ENCODE measurements at places on chromosomes 3 and 15.

DNA sequence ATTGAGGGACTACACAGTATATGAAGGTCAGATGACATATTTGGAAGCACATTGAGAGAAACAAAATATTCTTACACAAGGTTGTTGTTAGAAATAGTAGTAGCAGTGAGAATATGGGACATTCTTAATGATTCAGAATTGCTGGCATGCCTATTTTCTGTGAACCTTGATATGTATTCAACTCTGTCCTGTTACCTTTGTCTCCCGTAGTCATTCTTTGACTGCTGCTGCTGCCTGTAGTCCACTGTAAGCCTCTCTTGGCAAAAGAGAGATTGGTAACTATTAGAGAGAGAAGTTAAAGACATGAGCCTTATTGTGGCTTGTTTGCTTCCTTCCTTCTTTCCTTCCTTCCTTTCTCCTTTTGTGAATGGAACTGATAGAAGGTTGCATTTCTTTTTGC lies 64.5 kb downstream of the TCF12 start:
- DNase-seq, result no peak

- no peak for DNase-seq
Measured at GRCh38 chr3:162738784-162739183, 1242.2 kb downstream of the OTOL1 start.

GRCh38 chr3:12729051-12729651 lies 29.9 kb downstream of the TMEM40 start:
- DNase-seq, result no peak

DNA sequence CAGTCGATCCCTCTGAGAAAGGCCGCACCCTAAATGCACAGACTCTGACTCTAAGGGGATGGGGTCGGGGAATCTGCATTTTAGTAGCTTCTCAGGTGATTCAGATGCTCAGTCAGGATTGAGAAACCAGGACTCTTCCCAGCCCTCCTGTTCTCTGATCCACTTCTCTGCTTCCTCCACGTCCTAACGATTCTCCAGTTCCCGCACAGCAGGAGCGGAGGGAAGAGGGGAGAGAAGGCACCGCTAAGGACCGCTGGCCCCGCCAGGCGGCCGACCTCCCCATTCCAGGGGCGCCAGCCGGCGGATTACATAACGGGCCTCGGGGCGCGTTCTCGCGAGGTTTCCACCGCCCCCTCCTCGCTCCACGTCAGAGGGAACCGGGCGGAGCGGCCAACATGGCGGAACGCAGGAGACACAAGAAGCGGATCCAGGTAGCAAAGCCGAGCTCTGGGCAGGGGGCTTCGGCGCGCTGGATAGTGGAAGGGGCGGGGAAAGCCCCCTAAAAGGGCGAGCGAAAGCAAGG lies at the start of gene SEC62:
SEC62 (plus strand) TSS at position 380 of the 523 bp plus-strand sequence; CDS start at position 396, 16 bp downstream.
- DNase-seq, result peak; percentile 96

GRCh38 chr3:3366386-3366785 lies 186.9 kb upstream of the CRBN start:
- DNase-seq, result no peak

GRCh38 chr15:35047528-35047927 lies 37.6 kb downstream of the NANOGP8 start:
- DNase-seq, result no peak

- DNase-seq, result peak; percentile 43
Measured at GRCh38 chr3:178439504-178439903, 96.7 kb upstream of the KCNMB2 start.

DNA sequence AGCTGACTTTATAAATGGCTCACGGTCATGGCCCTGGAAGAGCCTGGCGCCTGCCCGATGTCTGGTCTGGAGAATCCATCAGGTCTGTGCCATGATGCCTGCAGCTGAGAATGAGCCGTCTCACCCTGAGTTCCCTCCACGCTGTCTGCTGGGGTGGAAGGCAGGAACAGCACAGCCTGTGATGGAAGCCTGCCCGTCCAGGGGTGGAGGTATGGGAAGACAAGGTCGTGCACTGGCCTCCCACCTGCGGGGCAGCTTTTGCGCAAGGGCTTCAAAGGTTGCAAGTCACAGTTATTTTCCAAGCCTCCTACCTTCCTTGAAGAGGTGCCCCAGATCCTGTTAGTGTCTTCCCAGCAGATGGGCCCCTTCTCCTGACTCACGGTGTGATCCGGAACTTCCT lies 275.5 kb downstream of the FAM43A start:
- DNase-seq, result no peak

GRCh38 chr15:38589502-38589901 lies 24.9 kb upstream of the RASGRP1 start:
- no peak for DNase-seq

DNA sequence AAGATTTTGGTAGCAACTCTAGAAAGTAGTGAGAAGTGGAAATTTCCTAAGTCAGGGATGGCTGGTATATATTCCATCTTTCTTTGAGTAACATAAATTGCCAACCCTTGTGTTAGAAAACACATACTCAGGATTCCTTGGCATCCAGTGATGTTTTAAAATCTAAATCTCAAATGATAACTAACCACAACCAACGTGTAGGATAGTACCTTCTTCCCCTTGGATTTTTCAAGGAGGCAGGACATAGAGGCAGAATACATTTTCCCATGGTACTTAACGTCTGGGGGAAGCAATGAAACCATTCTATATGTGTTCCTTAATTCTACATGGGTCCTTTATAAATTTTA lies 93.4 kb downstream of the WDR76 start:
- no peak for DNase-seq

DNA sequence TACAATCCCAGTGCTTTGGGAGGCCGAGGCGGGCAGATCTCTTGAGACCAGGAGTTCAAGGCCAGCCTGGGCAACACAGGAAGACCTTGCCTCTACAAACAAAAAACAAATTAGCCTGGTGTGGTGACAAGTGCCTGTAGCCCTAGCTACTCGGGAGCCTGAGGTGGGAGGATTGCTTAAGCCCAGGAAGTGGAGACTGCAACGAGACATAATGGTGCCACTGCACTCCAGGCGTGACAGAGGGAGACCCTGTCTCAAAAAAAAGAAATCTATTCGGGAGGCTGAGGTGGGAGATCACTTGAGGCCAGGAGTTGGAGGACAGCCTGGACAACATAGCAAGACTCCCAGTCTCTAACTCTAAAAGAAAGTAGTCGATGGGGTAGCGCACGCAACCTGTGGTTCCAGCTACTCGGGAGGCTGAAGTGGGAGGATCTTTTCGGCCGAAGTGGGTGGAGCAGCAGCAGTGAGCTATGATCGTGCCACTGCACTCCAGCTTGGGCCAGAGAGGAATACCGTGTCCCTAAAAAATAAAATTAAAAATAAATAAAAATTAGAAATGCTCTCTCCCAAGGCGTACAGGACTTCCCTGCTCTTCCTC lies 775 bp downstream of the C3orf33 start:
- no peak for DNase-seq

GRCh38 chr3:124784686-124785382 lies 54.6 kb downstream of the UMPS start:
- no peak for DNase-seq

DNA sequence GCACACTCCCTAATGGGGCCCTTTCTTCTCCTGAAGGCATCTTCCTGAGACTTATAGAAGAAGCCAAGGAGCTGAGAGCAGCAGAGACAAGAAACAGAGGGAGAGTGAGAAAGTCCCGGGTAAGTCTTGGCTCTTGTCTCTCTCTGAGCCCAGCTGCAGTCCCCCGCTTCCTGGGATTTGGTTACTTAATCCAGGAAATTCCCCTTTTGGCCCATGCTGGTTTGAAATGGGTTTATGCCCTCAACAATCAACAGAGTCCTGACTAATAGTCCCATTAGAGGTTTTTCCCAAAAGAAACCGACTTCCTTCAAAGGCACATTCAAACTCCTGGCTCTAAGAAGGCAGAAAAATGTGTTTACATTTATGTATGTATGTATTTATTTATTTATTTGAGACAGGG lies 22.0 kb downstream of the TMEM158 start:
- DNase-seq, result no peak

GRCh38 chr3:194907811-194908210 lies 222.1 kb downstream of the FAM43A start:
- DNase-seq, result no peak

- no peak for DNase-seq
Measured at GRCh38 chr3:25706213-25706612, 41.5 kb upstream of the TOP2B start.

DNA sequence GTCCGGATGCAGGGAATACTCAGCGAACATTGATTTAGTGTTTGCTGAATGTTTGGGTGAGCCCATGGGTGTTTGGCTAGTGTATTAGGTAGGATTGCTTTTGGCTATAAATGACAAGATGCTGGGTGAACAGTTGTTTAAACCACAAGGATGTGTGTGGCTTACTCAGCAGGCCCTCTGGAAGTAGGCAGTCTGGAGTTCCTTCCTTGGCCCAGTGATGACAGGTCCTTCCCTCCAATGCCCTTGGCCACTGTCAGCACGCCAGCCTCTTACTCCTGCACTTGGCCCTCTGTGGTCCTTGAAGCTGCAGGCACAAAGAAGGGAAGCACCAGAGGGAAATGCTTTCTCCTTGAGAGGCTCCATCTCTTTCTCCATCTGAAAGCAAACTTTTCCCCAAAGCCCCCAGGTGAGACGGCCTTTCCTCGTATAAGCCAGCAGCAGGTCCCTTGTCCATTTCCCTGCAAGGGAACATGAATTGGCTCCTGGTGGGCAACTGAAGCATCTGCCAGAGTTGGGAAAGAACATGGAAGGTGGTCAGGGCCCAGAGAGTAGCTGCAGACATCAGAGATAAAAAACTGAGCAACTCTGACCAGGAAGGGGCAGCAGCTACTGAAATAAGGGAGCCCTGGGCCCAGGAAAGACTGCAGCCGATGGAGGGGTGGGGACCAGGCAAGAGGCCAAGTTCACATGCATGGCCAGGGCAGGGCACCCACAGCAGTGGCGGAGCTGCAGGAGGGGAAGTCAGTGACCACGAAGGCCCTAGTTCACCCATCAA lies 105.0 kb downstream of the TPRA1 start:
- DNase-seq, result no peak

DNA sequence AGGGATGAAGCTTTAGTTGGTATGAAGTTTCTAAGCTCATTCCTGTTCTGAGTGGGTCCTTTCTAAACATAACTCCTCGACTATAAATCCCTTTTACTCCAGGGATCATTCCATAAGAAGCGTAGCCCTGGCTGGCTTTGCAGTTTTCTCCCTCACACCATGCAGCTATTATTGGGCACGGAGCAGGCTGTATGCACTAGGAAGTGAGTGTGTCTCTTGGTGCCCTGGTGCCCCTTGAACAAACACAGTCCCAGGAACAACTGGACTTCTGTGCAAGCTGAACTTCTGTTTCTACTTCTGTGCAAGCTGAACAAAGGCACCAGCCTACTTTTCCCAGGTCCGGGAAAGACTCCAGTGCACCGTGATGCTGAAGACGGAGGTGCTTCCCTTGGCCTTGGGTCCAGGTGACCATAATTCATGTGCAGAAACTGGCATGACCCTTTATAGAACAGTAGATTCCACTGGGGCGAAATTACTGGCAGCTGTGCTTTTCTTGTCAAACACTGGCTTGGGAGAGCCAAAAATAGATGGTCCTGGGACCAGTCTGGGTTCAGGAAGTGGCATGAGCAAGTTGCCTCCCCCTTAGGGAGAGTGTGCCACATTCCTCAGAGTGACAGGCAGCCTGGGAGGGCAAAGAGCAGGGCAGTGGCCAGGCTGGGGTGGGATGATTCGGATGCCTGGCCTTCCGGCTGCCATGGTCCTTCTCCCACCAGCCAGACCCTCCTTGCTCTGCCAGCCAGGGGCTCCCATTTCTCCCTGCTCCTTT lies 127.2 kb downstream of the SLCO3A1 start:
- DNase-seq, result no peak

DNA sequence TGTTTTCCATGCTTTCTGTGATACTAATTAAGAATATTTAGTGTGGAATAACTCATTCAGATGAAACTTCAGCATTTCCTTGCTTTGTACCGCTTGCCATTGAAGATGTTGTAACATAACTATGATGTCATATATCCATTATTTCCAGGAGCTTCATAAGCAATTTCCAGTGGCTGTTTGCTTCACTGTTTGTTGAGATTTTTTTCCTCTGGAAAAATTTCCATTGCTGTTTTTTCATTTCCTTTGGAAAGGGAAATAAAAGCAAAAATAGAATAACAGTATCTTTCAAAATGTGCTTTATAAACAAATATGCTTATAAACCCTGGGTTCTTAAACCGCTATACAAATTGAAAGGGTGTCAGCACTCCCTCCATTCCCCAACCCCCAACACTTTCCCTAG lies 319.6 kb upstream of the SEMA6D start:
- no peak for DNase-seq

DNA sequence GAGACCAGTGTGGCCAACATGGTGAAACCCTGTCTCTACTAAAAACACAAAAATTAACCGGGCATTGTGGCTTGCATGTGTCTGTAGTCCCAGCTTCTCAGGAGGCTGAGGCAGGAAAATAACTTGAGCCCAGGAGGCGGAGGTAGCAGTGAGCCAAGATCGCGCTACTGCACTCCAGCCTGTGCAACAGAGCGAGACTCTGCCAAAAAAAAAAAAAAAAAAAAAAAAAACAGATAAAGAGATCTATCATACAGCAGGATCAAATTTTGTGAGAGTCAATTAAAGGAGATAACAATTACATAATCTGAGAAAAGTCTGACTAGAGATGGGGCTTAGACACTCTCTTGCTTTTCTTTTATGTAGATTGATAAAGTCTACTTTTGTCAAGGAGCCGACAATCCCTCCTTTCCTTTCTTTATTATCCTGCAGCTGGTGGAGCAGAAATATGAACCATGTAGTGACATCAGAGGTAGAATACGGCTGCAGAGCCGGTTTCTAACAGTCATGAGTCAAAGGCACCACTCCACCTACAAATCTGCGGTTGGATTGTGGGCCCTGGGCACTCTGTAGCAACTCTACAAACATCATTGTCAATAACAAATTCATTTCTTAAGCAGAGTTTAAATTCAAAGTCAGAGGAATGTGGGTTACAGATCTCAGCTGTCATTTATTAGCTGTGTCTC lies 9.0 kb downstream of the C2CD4A start:
- DNase-seq, result no peak

DNA sequence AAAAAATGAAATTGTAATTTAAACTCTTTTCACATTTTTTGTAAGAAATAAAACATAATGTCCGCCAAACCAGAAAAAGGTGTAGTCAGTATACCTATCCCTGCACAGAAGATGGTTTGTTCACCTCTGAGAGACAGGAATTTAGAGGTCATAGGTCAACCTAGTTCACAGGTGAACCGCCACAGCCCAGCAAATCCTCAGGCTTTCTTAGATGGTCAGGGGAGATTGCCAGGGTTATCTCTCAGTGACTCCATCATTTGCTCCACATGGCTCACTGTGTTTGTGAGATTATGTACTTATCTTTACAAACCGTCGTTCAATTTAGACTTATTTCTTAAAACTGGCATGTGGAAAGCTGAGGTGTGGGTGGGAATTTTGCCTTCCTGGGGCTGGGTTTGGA lies 264.2 kb downstream of the GABRG3 start:
- DNase-seq, result no peak

GRCh38 chr15:48447058-48447457 lies 115.8 kb downstream of the DUT start:
- no peak for DNase-seq
